ENCODE measurements at places on chromosomes 2 and 18.
A peak's percentile ranks its signal among the peaks of the same experiment; 100 is the strongest.

- DNase-seq = no peak
Measured at GRCh38 chr2:31505111-31505510, 75.6 kb downstream of the SRD5A2 start.

- no peak for DNase-seq
Measured at GRCh38 chr2:178796079-178796677, 11.0 kb downstream of the TTN start.

DNA sequence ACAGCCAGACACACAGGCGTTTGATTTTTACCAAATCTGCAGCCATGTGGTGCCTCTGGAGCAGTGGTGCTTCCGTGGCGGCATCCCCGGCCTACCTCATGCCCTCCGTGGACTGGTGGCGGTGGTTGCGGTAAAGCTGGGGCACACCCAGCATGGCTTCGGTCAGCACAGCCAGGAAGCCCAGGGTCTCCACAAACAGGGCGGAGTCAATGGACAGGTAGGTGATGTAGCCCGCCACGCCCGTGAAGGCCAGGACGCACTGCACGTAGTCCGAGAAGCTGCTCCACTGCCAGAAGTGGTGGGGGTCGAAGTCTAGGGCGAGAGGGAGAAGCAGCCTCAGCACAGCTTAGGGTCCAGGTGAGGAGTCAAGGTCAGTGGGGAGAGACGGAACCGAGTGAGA lies 32.4 kb downstream of the SLC66A2 start:
- DNase-seq = no peak

DNA sequence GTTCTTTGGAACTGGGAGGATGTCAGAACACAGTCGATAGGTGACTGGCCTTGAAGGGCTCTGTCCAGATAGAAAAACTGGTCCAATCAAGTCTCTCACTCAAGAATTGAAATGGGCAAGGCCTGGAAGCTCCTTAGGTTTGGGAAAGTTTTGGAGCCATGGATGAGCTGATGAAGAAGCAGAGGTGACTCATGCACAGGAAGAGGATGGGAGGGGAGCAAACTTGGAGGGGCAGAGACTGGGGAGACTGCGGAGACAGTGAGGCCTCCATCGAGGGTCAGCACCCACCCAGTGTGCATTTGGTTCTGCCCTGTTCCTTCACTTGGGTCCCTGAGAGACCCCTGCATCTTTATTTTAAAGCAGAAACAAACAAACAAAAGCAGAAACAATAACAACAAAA lies 41.1 kb downstream of the SOWAHC start:
- DNase-seq = no peak

DNA sequence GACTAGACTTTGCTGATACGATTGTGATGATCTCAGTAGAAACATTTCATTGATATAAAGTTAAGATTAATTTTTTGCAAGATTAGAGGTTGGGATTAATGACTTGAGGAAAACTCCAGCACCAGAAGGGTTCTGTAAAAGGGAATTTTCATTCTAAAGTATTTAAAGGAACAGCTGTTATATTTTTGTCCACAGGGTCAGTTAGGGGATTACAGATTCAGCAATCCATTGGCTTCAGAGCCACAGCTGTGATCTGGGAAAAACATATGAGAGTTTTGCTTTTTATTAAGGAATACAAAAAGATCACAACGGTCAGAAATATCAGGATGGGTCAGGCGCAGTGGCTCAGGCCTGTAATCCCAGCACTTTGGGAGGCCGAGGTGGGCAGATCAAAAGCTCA lies 19.6 kb upstream of the REV1 start:
- DNase-seq = no peak

GRCh38 chr2:68214381-68214780 lies 38.0 kb downstream of the PPP3R1 start:
- no peak for DNase-seq

GRCh38 chr2:230828272-230828961 lies 36.3 kb upstream of the ITM2C start:
- no peak for DNase-seq

GRCh38 chr2:50786345-50786744 lies 245.6 kb downstream of the NRXN1 start:
- DNase-seq = no peak

- DNase-seq = no peak
Measured at GRCh38 chr2:55965276-55965675, 41.7 kb upstream of the EFEMP1 start.

DNA sequence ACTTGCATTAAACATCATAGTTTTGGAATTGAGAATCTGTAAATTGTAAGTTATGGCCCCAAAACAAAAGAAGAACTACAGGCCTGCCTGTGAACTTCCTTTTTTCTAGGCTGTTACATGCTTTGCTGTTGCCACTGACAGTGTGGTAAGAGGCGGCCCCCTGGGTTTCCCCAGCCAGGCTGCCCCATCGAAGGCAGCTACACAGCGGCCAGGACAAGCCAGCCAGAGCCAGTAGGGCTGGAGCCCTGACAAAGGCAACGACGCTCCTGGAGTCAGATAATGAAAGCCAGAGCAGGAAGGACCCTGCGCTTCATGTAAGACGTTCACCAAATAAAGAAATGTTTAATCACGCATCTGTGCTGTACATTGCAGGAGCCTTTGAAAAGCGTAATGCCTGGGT lies 55.0 kb downstream of the ANKRD44 start:
- DNase-seq = peak; percentile 66

- DNase-seq = no peak
Measured at GRCh38 chr2:134307334-134307733, 53.5 kb downstream of the MGAT5 start.

DNA sequence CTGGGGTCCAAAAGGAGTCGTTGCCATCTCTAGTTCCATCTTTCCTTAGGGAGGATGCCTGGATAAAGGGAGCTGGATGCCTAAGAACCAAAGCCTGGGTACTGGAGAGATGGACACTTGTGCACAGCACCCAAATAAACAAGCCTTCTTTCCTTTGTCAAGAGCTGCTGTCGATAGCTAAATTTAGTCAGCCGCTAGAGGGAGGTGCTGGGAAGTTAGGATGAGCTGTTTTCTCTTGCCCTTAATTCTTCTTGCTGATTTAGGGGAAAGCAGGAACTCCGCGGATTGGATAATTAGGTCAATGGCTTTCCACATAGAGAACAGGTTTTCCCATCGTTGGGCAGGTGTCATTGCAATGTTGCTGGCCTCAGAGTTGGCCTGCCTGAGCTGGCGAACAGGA lies 30.9 kb upstream of the SERPINB12 start:
- DNase-seq = no peak

DNA sequence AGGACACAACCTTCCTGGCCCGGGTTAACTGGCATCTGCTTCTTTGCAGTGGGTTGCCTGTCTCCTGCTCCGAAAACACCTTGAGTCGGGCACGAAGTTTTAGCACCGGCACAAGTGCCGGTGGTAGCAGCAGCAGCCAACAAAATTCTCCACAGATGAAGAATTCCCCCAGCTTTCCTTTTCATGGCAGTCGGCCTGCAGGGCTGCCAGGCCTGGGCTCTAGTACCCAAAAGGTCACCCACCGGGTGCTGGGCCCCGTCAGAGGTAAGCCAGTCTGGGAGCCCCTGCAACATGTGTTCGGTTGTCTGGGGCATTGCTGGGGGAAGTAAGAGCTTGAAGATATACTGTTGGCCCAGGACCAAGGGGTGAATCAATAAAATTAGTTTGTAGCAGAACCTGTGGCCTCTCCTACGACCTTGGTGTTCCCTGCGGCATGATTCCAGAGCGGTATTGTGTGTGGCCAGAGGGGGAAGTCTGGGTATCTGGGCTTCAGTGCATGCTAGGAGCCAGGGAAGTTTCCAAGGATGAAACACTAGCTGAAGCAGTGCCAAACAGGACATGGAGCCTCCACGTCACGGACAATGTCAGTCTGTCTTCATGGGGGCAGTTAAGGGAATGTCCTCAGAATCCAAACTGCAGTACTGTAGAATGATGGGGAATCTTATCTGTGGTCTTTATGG lies 7.8 kb downstream of the AGBL5 start:
- no peak for DNase-seq

- no peak for DNase-seq
Measured at GRCh38 chr18:48802543-48803290, 148.0 kb downstream of the SMAD7 start.

DNA sequence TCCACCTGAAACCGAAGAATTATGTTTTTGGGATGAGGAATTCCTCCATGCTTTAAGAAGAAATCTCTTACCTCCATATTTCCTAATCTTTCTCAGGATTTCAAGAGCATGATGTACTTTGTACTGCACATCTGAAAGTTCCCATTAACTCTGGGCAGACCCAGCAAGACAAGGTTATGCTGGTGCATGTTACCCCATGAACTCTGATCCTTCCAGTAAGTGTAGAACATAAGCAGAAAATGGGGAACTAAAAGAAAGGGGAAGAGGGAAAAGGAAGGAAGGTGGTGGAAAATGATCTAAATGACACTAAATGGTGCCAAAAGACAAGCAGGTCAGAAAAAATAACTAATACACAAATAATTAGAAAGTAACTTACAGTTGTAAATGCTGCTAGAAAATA lies 50.7 kb downstream of the STRN start:
- no peak for DNase-seq

GRCh38 chr2:195489101-195489500 lies 167.9 kb upstream of the SLC39A10 start:
- no peak for DNase-seq

DNA sequence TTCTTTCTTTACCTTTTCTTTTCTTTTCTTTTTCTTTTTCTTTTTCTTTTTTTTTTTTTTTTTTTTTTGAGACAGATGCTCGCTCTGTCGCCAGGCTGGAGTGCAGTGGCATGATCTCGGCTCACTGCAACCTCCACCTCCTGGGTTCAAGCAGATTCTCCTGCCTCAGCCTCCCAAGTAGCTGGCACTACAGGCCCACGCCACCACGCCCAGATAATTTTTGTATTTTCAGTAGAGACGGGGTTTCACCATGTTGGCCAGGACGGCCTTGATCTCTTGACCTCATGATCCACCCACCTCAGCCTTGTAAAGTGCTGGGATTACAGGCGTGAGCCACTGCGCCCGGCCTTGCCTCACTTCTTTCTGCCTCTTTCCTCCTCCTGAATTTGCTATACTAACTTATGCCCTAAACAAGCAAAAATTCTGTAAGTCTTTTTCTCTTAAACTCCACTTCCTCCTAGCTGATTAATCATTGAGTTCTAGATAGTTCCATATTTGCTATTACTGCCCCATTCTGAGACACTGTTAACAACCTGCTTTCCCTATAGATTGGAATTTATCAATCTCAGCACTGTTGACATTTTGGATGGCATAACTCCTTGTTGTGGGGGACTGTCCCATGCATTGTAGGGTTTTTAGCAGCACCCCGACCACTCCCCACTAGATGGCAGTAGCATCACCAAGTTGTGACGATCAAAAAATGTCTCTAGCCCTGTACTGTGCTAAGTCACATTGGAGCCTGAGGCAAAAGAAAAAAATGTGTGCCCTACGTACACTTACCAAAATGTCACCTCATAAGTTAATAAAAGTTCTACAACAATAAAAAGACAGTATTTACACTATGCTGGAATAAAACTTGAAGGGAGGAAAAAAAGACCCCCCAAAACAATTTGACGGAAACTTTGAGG lies 16.4 kb upstream of the THADA start:
- peak; percentile 61 for DNase-seq

GRCh38 chr2:23826040-23826439 lies 100.9 kb downstream of the ATAD2B start:
- DNase-seq = no peak

GRCh38 chr18:55085557-55086285 lies 126.5 kb upstream of the CCDC68 start:
- no peak for DNase-seq
